ENCODE measurements at places on chromosomes 5 and 9.

- DNase-seq = no peak
Observed at GRCh38 chr5:123454259-123454911, 31.2 kb upstream of the CEP120 start.

- DNase-seq = no peak
Observed at GRCh38 chr9:38296807-38297206, 95.7 kb upstream of the ALDH1B1 start.

DNA sequence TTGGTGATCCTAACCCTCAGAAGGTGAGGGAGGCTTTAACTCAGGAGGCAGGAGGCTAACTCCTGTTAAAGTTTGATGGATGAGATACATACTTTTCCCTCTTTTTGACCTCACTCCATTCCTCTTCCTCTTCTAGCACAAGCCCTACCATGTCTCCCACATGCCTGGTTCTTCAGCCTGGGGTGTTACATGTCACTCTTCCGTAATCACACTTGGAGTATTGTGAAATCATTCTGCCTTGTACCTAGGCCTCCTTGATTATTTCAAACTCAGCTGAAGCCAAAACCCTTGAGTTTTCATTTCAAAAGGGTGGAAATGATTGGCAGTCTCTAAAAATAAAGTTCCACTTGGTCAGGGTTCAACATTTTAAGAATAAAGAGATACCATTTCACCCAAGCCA, 1.8 kb downstream of the PLAC8L1 start:
- DNase-seq = no peak

DNA sequence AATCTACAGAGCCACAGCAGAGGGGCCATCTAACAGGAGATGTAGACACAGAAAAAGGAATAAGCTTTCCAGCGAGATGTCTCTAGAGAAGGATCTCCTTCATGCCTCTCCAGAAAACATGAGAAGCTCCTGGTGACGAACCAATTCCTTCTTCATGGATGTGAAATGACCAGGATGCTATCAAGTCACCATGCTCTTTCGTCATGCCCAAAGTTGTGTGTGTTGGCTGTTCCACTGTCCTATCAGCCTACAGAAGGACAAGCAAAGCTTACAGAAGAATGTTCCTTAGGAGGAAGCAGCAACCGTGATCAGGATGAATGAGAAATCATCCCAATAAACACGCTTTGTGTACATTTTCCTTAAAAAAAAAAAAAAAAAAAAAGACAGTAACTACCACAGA, 54.4 kb downstream of the ALDH7A1 start:
- DNase-seq = no peak

DNA sequence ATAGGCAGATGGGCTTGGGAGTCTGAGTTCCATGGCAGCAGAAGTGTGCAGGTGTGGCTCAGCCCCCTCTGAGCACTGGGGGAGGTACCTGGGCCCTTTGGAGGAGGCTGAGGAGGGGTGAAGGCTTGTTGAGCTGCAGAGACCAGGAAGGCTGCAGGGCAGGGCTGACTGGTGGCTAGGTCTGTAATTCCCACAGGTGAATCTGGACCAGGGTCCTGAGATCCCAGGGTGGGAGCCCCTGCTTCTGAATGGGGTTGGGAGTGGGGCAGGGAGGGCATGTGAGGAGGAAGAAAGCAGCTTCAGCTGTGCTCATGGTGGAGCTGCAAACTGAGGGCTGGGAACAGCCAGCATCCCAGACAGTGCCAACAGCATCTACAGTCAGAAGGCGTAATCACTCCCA, 111.1 kb downstream of the CACNA1B start:
- DNase-seq = no peak

All from OCI-LY7 (cell line).